Activated CD8-positive, alpha-beta T cell treated with anti-CD3 and anti-CD28 coated beads for 36 hours (primary cell): ENCODE measurements at places on chromosomes 16 and 17. TPM values are rescaled to one million over a fixed set of nuclear protein-coding genes. Genes with fewer than 3 reads are reported as not detected.

GLP2R gene
- total RNA-seq: not detected

DNA sequence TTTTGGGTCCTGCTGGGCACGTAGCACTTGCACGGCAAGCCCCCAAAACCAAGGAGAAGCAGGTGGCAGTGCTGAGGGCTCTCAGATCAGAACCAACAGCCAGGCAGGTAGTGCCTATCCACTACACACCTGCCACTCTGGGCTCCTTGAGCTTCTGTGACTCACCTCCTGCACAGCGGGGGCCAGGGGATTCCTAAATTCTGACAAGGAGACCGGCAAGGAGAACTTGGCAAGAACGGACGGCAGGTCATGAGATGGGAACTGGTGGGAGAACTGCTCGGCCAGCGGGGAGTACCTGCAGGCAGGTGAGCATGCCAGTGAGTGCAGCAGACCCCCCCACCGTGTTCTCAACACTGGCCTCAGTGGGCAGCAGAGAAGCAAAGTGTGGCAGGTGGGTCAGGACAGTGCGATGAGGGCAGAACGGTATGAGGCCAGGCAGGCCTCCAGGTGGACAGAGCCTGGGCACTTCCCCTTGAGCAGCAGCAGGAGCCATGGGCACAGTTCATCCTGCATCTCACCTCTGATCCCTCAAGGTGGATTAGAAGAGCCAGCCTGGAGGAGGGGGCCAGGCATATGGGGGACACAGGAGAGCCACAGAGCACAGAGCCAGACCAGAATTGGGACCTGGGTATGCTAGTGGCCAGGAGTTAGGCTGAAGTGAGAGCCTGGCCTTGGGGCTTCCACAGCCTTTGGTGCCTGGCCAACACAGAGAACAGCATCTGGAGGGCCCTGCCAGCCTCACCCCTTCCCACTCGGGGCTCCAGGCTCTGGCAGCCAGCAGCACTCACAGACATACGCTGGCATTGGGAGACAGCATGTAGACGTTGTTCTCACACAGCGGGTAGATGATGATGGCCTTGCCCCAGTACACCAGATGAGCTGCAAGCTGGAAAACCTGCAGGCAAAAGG, 14.7 kb downstream of the MPG start:
- DNase-seq: no peak

ICAM2 gene
- 53.7 TPM for total RNA-seq

DNA sequence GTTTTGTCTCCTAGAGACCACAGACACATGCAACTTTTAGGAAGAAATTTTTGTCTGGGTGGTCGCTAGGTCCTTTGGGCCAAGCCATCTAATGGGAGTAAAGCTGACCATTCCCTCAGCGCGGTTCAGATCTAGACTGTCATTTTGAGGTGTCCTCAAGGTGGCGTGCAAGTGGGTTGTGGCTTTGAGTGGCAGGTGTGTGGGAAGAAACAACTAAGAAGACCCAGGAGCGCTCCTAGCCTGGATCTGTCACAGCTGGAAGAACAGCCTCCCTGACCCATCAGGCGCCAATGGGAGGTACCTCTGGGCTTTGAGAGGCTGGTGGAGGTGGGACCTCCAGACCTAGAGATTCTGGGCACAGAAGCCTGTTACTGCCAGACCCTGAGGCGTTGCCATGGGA, 645.1 kb downstream of the KCNJ18 start:
- DNase-seq: no peak

GRCh38 chr16:85314512-85314971, 202.3 kb upstream of the CIBAR2 start:
- DNase-seq: no peak

DNA sequence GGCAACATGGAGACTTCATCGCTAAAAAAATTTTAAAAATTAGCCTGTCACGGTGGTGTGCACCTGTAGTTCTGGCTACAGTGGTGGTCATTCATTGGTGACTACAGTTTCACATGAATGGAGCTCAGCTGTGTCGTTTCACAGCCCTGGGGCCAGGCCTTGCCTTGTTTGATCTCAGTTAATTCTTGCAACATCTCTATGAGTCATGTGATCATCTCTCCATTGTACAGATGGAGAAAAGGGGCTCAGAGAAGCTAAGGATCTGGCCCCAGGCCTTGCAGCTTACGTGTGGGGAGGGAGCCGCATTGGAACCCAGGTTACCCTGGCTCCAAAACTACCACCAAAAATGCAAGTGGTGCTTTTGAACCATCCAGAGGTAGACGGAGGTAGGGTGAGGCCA, 49.4 kb downstream of the GDE1 start:
- DNase-seq: no peak

DNA sequence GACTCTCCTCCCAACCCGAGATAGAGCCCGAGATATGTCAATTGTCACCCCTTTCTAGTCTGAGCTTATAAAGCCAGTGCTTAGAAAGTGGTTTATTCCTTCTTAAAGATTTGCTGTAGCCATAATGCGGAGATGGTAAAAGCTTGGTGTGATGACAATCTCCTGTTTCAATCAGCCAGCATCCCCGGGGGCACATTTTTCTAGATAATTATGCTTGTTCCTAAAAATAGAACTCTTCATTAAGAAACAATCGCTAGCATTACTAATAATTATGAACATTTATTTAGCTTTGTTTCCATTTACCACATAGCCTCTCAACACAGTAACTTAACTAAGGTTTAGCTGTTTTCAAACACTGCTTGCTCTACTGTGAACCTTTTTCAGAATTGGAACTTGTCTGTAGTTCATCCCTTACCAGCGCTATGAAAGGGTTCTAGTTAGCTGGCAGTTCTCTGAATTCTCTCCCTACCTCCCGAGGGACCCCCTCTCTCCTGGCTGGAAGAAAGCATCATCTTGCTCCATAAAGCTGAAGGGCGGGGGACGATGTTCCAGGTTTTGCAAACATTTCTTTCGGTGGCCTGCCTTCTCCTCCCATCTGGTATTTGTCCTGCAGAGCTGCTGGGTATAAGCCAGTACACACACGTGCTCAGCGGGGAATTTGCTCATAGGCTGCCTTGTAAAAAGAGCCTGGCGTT, 922 bp upstream of the MRPL58 start:
- no peak for DNase-seq

BCO1 gene
- total RNA-seq: not detected

GRCh38 chr16:12758670-12759558, 44.8 kb downstream of the CPPED1 start:
- no peak for DNase-seq

- no peak for DNase-seq
Observed at GRCh38 chr17:66301367-66301863, 998 bp upstream of the PRKCA start.

GRCh38 chr17:45784293-45784740, at the start of gene CRHR1:
TSS of gene CRHR1 (plus strand) at chr17:45784320. CDS start at chr17:45784545, 225 bp downstream.
- no peak for DNase-seq

DNA sequence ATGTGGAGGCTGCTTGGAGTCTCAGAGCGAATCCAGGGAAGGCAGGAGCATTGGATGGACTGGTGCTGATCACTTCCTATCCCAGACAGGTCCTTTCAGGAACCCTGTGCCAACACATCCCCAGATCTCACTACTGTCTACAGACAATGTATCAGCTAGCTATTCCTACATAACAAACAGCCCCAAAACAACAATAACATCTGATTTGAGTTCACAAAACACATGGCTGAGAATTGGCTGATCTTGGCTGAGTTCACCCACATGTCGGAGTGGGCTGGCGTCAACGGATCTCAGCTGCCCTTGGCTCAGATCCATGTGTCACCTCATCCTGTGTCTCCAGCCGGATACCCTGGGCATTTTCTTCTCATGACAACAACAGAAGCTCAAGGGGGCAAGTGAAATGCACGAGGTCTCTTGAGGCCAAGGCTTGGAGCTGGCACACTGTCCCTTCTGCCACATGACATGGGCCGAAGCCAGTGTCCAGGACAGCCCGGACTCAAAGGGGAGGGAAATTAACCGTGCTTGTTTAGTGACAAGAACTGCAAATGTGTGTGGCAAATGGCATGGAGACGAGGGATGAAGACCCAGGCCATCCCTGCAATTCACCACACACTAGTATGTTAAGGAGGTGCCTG, 18.7 kb downstream of the SNX20 start:
- DNase-seq: no peak

GRCh38 chr16:22372882-22373661, 1.3 kb downstream of the CDR2 start:
- peak; percentile 30 for DNase-seq

KRTAP4-3 gene
- total RNA-seq: not detected

AATK gene
- total RNA-seq: 0.63 TPM

GRCh38 chr16:72722552-72722951, 325.4 kb downstream of the ZFHX3 start:
- no peak for DNase-seq

RTN4RL1 gene
- total RNA-seq: 0.49 TPM

DNA sequence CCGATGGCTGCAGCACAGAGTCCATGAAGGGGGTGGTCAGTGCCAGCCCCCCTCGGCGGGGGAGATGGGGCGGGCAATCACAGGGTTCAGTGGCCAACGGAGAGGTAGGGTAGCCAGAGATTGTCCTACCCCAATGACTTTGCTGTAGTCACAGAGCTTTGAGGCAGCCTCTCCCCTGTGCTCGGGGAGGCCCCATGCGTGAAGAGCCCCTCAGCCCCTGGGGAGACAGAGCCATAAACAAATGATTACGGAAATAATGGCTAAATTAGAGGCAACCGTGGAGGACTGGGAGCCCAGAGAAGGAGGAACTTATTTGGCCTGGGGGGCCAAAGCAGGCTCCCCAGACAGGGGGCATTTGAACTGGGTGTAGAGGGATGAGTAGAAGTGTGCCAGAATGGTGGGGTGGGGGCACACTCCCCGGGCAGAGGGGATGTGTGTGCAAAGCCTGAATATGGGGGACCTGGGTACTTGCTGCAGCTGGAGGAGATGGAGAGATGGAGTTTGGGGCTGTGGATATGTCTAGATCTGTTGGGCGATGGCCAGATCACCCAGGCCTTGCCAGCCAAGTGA, 164.8 kb downstream of the CMIP start:
- no peak for DNase-seq
